ENCODE measurements at places on chromosomes 4 and X.
A peak's percentile ranks its signal among the peaks of the same experiment; 100 is the strongest.

GRCh38 chrX:150205011-150205410 lies 158.1 kb upstream of the MAMLD1 start:
- H3K4me3 ChIP-seq, result no peak overlapping the region
- no peaks in the 10 kb centered on the region for H3K36me3 ChIP-seq
- DNase-seq, result peak; percentile 57
- H3K27me3 ChIP-seq, result peaks cover 2% of the 10 kb centered on the region

DNA sequence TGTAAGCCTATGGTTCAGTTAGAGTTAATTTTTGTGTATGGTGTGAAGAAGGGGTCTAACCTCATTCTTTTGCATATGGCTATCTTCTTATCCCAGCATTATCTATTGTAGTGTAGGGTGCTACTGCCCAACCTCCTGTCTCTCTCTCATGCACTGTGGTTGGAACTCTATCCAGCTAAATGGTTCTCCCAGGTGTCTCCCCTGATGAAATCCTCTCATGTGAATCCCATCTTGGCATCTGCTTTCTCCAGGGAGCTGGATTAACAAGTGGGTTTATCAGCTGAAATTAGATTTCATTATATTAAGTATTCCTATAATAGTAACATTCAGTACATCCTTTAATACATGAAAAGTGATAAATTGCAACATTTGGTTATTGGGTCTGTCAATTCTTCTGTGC lies 224.7 kb upstream of the SFRP2 start:
- no peaks in the 10 kb centered on the region for H3K36me3 ChIP-seq
- no peaks in the 10 kb centered on the region for H3K4me1 ChIP-seq
- no peak overlapping the region for H3K4me3 ChIP-seq
- no peak overlapping the region for H3K27ac ChIP-seq
- DNase-seq, result no peak

GRCh38 chr4:80116516-80116915 lies 43.5 kb upstream of the ANTXR2 start:
- no peaks in the 10 kb centered on the region for H3K27me3 ChIP-seq
- no peaks in the 10 kb centered on the region for H3K36me3 ChIP-seq
- H3K4me3 ChIP-seq, result no peak overlapping the region
- no peak for DNase-seq
- H3K4me1 ChIP-seq, result no peaks in the 10 kb centered on the region

- no peak overlapping the region for H3K4me3 ChIP-seq
- H3K27me3 ChIP-seq, result no peaks in the 10 kb centered on the region
- no peak for DNase-seq
- H3K36me3 ChIP-seq, result no peaks in the 10 kb centered on the region
- H3K4me1 ChIP-seq, result no peaks in the 10 kb centered on the region
Measured at GRCh38 chrX:125340490-125340889, 20.8 kb downstream of the TEX13C start.

- H3K27ac ChIP-seq, result no peak overlapping the region
- H3K4me1 ChIP-seq, result peaks cover 28% of the 10 kb centered on the region
Measured at GRCh38 chr4:15658136-15658770, 3.1 kb upstream of the FBXL5 start.

GRCh38 chrX:11254417-11255109 lies 38.6 kb upstream of the AMELX start:
- no peak for DNase-seq
- peaks cover 5% of the 10 kb centered on the region for H3K27me3 ChIP-seq
- H3K4me1 ChIP-seq, result no peaks in the 10 kb centered on the region
- no peak overlapping the region for H3K27ac ChIP-seq
- H3K36me3 ChIP-seq, result no peaks in the 10 kb centered on the region

DNA sequence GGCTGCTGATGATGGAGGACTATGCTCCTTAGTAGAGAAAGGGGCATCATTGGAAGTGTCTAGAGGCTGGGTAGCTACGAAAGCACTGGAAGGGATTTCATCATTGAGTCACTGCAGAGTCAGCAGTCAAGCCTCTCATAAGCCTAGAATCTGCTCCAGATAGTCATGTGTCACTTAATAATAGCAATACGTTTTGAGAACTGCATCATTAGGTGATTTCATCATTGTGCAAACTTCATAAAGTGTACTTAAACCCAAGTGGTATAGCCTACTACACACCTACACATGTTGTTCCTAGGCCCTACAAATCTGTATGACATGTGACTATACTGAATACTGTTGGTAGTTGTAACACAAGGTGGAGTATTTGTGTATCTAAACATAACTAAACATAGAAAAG lies 165.6 kb downstream of the PTTG2 start:
- H3K27ac ChIP-seq, result no peak overlapping the region
- no peak for DNase-seq
- H3K4me3 ChIP-seq, result no peak overlapping the region
- no peaks in the 10 kb centered on the region for H3K36me3 ChIP-seq
- peaks cover 21% of the 10 kb centered on the region for H3K4me1 ChIP-seq
- no peaks in the 10 kb centered on the region for H3K27me3 ChIP-seq

- no peaks in the 10 kb centered on the region for H3K36me3 ChIP-seq
- H3K27ac ChIP-seq, result no peak within 1 kb of the TSS
- H3K4me3 ChIP-seq, result no peak within 1 kb of the TSS
- no peaks in the 10 kb centered on the region for H3K27me3 ChIP-seq
- H3K4me1 ChIP-seq, result no peaks in the 10 kb centered on the region
- DNase-seq, result no peak
Measured at GRCh38 chr4:69995526-69996016, at the start of gene STATH. TSS of gene STATH (plus strand) at chr4:69995966. CDS start at chr4:69998438, 2,472 bp downstream.

GRCh38 chr4:46270986-46271596 lies 118.8 kb downstream of the GABRA2 start:
- H3K4me1 ChIP-seq, result no peaks in the 10 kb centered on the region
- no peak overlapping the region for H3K27ac ChIP-seq
- H3K4me3 ChIP-seq, result no peak overlapping the region
- H3K27me3 ChIP-seq, result no peaks in the 10 kb centered on the region
- no peaks in the 10 kb centered on the region for H3K36me3 ChIP-seq

DNA sequence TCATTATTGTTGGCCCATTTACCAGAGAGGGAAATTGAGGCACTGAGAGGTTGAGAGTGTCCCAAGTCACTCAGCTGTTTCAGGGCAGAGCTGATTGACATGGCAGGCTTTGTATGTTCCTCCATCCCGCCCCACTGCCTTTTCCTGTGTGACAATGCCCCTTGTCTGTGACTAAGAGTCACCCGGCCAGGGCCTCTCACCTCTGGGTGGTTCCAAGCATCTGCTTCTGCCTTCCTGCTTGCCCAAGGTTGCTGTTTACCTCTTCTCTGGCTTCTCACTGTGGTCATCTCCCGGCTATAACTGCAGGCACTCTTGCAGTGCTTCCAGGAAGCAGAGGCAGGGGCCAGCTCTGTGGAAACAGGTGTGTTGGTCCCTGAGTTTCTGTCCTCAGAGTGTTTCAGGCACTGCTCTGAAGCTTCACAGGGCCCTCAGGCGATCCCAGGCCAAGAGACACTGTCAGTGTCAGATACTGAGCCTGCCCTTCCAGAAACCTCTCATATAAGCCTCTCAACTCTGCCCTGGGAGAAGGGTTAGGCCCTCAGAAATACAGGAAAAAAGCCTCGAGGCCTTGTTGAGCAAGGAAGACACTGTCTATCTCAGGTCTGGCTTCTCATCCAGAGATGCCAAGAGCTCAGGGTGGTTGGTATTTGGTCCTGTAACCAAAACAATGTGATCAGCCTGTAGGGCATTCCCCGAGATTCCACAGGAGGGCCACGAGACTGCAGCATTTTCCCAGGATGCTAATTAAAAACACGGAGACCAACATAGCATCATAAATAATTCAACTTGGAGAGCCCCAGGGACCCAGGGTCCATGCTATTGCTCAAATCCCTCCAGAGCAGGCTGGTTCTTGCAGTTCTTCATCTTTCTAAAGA lies 42.0 kb upstream of the PROM1 start:
- H3K4me1 ChIP-seq, result no peaks in the 10 kb centered on the region
- no peak overlapping the region for H3K27ac ChIP-seq
- H3K4me3 ChIP-seq, result no peak overlapping the region
- DNase-seq, result no peak

GRCh38 chrX:125681507-125681906 lies 361.8 kb downstream of the TEX13C start:
- no peak overlapping the region for H3K27ac ChIP-seq
- H3K4me3 ChIP-seq, result no peak overlapping the region
- H3K4me1 ChIP-seq, result no peaks in the 10 kb centered on the region
- DNase-seq, result no peak
- H3K27me3 ChIP-seq, result no peaks in the 10 kb centered on the region

- H3K36me3 ChIP-seq, result no peaks in the 10 kb centered on the region
- DNase-seq, result no peak
- no peak overlapping the region for H3K27ac ChIP-seq
- H3K4me3 ChIP-seq, result no peak overlapping the region
- no peaks in the 10 kb centered on the region for H3K4me1 ChIP-seq
Measured at GRCh38 chr4:40656201-40656863, 26.7 kb upstream of the RBM47 start.

DNA sequence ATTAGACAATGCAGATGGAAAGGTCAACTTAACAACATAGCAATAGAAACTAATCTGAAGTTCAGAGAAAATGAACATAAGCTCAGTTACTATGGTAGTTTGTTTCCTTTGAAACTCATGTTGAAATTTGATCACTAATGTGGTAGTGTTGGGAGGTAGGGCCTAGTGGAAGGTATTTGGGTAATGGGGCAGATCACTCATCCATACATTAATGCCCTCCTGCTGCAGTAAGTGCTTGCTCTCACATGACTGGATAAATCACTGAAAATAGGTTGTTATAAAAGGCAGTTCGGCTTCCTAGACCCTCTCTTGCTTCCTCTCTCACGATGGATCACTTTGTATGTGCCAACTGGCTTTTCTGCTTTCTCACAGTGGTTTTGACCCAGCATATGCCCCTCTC lies 567.4 kb upstream of the GALNT7 start:
- no peak overlapping the region for H3K27ac ChIP-seq
- no peaks in the 10 kb centered on the region for H3K27me3 ChIP-seq
- H3K36me3 ChIP-seq, result no peaks in the 10 kb centered on the region
- DNase-seq, result no peak
- no peaks in the 10 kb centered on the region for H3K4me1 ChIP-seq
- no peak overlapping the region for H3K4me3 ChIP-seq

GRCh38 chr4:84901173-84901572 lies 65.3 kb downstream of the WDFY3 start:
- H3K36me3 ChIP-seq, result no peaks in the 10 kb centered on the region
- no peak for DNase-seq
- no peak overlapping the region for H3K4me3 ChIP-seq
- H3K4me1 ChIP-seq, result no peaks in the 10 kb centered on the region
- no peaks in the 10 kb centered on the region for H3K27me3 ChIP-seq
